ENCODE measurements at places on chromosomes 5 and 9. TPM values are rescaled to one million over a fixed set of nuclear protein-coding genes. Genes with fewer than 3 reads are reported as not detected.

DNA sequence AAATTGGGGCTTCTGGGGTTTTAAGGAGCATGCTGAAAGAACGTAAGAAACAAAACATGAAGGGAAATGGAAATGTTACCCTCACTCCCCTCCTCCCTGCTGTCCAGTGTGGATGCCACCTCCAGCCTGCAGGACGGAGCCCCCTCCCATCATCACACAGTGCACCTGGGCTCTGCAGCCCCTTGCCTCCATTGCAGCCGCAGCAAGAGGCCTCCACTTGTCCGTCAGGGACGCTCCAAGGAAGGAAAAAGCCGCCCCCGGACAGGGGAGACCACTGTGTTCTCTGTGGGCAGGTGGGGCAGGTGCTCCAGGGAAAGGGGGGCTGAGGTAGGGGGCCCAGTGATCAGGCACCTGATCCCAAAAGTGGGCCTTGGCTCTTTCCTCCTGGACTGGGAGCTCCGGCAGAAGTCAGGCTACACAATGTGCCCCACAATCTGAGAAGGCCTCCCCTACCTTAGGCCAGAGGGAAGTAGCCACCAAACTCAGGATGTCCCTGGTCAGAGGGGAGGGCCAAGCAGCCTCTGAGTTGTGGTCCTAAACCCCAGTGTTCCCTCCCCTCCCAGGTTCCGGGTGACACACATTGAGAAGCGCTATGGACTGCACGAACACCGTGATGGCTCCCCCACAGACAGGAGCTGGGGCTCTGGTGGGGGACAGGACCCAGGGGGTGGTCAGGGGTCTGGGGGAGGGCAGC lies 2.7 kb downstream of the RELL2 start:
- DNase-seq, result no peak

Gene EPB41L4B
- polyA plus RNA-seq, result 0.48 TPM

Gene ELOVL7
- 0.05 TPM for polyA plus RNA-seq

DNA sequence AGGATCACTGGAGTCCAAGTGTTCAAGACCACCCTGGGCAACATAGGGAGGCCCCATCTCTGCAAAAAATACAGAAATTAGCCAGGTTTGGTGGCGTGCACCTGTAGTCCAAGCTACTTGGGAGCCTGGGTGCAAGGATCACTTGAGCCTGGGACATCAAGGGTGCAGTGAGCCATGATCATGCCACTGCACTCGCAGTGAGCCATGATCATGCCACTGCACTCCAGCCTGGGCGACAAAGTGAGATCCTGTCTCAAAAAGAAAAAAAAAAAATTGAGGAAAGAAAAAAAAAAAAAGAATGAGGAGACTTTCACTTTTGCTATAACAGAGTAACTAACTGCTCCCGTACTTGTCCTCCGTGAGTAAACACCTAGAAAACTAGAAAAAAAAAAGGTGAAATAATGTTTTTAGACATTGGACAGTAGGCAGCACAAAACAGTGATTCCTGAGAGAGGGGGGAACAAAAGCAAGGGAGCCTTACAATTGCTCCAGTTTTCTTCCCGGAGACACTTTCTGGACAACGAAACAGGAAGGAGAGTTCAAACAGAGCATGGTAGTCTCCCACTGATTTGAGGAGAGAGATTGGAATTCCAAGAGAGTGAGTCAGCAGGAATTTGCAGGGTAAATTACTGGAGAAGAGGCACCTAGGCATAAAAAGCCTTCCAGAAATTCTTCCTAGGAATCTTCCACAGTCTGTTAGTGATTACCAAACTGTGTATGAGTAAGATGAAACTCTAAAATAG lies 6.9 kb upstream of the ZBTB5 start:
- DNase-seq, result peak; percentile 91

DNA sequence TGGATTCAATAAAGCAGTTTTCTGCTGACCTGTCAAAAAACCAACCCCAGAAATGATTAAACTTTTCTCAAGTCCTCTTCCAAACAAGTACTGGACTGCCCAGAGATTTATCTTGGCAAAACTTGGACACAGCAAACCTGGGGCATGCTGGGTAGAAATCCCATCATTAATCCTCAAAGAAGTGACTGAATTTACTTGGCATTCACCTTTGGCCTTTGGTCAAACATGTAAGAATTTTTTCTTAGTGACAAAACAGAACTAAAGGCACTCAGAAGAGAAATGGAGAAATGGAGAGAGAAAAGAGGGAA lies 248.6 kb upstream of the NREP start:
- peak; percentile 39 for DNase-seq

DNA sequence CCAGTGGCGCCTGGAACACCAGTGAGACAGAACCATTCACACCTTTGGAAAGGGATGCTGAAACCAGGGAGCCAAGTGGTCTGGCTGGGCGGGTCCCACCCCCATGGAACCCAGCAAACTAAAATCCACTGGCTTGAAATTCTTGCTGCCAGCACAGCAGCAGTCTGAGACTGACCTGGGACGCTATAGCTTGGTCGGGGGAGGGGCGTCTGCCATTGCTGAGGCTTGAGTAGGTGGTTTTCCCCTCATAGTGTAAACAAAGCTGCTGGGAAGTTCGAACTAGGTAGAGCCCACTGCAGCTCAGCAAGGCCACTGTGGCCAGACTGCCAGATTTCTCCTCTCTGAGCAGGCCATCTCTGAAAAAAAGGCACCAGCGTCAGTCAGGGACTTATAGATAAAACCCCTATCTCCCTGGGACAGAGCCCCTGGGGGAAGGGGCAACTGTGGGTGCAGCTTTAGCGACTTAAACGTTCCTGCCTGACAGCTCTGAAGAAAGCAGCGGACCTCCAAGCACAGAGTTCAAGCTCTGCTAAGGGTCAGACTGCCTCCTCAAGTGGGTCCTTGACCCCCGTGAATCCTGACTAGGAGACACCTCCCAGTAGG lies 42.0 kb upstream of the FKTN start:
- DNase-seq, result no peak

DNA sequence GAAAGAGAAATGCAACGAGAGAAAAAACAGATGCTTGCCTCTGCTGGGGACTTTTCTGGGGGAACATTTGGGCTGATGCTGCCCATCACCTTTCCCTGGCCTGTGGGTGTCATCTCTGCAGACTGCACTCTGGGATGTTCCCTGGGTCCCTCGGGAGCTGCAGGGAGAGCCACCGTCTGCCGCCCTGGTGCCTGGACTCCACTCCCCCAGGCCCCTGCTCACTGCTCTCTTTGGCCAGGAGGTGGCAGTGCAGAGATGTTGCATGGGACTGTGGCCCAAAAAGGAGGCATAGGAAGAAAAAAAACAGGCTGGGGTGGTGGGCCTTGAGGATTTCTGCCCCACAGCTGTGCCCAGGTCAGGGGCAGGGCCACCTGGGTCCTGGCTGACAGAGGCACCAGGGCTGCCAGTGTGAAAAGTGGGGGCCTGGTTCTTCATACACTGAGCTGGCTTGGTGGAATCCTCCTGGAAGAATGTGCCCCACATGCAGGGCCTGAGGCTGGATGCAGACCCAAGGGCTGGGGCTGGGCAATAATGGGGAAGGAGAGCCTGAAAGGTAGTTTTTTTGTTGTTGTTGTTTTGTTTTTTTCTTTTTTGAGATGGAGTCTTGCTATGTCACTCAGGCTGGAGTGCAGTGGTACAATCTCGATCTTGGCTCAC lies 353.6 kb downstream of the SLIT3 start:
- DNase-seq, result no peak

Gene ELL2
- polyA plus RNA-seq, result 58.9 TPM

DNA sequence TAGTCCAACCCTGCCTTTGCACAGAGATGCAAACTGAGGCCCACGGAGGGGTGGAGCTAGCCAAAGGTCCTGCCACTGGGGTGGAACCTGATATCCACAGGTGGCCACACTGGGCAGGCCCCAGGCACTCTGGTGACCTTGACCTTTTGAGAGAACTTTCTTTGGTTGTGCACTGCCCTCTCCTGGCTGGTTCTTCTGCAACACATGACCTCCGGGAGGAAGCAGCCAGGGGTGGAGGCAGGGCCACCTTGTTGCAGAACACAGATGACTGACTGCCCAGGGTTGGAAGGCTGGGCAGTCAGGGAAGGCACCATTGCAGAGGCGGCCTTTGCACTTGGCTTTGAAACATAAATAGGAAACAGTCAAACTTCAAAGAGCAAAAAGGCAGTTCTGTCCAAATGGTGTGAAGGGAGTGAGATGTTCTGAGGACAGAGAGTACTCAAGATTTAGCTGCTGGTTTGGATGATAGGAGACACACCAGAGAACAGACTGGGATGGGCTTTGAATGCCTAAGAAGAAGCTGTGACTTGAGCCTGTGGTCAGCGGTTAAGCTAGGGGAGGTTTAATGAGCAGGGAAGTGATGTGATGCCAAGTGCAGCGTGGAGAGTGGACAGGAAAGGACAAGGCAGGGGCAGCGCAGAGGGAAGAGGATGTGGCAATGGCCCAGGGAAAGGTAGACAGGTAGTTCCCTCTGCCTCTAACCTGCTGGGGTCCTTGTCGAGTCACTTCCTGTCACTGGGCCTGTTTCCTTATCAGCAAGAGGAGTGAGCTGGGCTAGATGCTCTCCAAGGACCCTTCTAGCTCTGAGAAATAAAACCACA lies 6.8 kb upstream of the TCOF1 start:
- DNase-seq, result peak; percentile 12

Gene IRX2
- 2.7 TPM for polyA plus RNA-seq

Gene ACER2
- 1.8 TPM for polyA plus RNA-seq

DNA sequence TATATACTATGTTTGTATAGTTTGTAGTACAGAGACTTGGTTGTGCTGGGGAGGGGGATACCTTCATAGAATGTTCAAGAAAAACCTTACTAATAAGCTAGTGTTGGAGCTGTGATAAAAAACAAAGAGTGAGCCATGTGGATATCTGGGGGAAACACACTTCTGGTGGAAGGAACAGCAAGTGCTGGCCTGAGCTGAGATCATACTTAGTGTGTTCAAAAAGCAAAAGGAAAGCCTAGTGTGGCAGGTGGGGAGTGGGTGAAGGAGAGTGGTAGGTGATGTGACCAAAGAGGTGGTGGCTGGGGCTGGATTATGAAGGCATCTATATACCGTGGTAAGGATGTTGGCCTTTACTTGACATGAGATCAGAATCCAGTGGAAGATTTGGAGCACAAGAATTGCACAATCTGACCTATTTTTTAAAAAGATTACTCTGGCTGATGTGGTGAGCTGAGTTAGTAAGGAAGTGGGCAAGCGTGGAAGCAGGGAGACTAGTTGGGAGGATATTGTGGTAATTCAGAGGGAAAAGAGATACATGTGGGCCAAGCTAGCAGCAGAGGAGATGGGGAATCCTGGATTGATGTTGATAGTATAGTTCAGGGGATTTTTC lies 26.6 kb downstream of the PALM2AKAP2 start:
- no peak for DNase-seq

Gene FBXO4
- polyA plus RNA-seq, result 3.9 TPM

GRCh38 chr9:78370991-78371390 lies 74.1 kb downstream of the PSAT1 start:
- DNase-seq, result no peak

Gene SPINK1
- not detected for polyA plus RNA-seq

- DNase-seq, result no peak
Measured at GRCh38 chr5:138305797-138306196, 25.8 kb downstream of the CDC25C start.

Gene SLC6A7
- polyA plus RNA-seq, result not detected

- no peak for DNase-seq
Measured at GRCh38 chr9:98808411-98808815, 943 bp downstream of the GALNT12 start.

GRCh38 chr9:22173908-22174307 lies 164.8 kb upstream of the CDKN2B start:
- DNase-seq, result no peak

Gene NOTCH1
- 1.3 TPM for polyA plus RNA-seq

Measured in BJ (cell line).